H54 (cell line): ENCODE measurements at places on chromosomes 1 and 21.
A peak's percentile ranks its signal among the peaks of the same experiment; 100 is the strongest.

DNA sequence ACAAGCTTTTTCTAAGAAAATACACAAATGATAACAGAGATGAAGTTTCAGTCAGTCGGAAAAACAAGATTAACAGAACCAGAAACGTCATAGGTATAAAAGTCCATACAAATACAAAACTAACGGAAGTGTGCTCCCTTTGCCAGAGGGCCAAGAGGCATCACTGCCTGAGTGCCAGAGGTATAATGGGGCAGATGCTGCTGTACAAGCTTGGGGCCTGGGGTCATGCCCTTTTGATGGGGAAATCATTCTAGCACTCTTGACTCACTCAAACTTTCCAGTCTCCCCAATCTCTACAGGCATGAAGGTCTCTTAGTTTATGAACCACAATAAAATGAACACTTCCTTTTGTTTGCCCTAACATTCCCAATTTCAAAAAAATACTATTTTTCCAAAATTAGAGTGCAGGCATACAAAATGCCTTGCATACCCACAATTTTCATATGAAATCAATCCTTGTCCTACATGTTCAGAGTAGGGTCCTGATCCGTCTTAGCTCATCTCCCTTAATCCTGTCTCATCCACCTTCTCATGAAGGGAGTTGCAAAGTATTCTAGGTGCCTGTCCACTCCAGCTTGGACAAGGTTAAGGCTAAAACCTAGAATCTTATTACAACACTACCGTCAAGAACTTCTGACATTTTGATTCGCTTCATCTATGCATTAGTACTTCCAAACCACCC, 1.5 kb downstream of the RPL22 start:
- no peak for DNase-seq

GRCh38 chr1:245169376-245169775, 14.6 kb downstream of the KIF26B start:
- no peak for DNase-seq

- no peak for DNase-seq
These were observed 19.3 kb downstream of the DHCR24 start for GRCh38 chr1:54867717-54868057.

DNA sequence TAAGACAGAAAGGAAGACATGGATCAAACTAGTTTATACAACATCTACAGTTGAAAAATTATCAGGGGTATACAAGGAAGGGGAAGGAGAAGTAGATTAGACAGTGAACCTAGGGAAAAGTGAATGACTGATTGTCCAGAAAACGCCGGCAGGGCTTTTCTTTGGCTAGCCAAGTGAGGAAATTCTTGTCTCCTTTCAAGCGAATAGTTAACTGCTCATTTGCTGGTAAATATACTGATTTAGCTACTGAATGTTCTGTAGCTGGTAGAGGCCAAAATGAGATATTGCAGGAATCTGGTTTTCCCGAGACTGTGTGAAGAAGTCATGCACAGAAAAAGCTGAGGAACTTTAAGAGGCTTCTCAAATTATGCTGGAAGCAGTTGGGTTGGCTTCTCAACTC, 128.5 kb upstream of the ZNHIT6 start:
- DNase-seq, result no peak

DNA sequence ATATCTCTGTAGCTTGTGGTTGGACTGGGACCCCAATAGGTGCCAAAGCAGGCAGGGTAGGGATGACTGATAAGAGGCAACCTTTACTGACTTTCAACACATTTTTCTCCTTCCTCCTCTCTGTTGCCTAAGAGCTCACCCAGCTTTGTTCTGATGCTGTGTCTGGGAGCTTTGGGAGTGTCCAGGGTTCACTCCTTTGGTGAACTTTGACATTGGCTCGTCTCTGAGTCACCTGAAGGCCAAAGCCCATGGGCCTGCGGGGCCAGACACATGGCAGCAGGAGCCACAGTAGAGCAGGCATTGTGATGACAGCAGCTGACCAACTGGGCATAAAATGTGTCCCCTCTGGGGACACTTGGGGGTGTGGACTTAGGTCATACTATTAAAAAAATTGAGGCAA, 99.5 kb upstream of the ZNF644 start:
- no peak for DNase-seq

- no peak for DNase-seq
These were observed 80.1 kb downstream of the RRAGC start for GRCh38 chr1:38779491-38779890.

DNA sequence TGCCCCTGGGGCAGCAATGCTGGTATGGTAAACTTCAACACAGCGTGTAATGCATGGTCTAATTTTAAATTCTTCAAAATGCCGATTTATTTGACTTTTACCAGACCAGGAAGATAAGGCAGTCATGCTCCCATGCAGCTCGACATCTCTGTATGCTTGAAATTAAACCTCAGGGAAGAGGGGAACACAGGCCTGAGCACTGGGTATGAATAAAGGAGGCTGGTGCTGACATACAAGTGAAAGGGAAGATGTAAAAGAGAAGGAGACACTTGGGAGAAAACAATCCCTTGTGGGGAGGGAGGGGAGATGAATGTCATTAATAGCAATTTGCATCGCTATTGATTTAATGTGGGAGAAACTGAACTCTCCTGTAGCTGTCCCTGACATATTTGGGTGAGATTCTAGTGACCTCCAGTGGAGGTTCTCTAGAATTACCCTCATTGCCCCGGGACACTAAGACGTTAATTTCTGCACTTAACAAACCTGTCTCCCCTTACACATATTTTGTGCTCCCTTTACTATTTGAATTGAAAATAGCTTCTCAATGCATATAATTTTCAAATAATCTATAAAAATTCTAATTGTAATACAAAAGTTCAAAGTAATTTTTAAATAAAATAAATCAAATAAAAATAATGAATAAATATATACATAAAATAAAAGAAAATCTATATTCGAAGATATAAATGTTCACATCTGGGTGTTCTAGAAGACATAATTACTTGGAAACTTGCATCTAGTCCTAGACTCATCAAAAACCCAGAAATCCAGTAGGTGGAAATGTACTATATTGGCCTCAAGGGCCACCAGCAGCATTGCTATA, 283.1 kb downstream of the LMX1A start:
- DNase-seq, result peak; percentile 19

DNA sequence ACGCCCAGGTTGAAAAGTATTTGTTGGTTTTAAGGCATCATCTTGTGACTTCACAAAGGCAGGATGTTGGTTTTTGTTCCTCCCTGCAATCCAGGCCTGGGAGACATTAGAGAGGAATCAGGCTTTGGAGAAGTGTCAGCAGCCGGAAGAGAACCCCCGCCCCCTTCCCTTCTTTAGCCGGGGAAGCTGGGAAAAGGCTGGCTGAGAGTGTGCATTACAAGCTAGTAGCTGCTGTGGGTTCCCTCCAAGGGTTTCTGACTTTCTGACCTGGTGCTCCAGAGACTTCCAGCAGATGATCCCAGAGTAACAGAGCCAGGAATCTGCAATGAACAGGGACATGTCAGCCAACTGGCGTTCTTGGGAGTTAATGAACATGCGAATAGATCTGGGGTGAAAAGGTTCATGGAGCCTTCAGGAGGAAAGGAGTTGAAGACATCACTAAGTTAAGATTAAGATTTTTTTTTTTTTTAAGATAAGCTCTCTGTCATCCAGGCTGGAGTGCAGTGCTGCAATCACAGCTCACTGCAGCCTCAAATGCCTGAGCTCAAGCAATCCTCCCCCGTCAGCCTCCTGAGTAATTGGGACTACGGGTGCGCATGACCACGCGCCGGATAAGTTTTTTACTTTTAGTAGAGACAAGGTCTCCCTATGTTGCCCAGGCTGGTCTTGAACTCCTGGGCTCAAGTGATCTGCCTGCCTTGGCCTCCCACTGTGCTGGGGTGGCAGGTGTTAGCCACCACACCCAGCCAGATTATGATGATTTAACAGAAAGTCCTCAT, 7.5 kb downstream of the DISP3 start:
- no peak for DNase-seq
